ENCODE measurements at places on chromosomes 1 and 21. TPM values are rescaled to one million over a fixed set of nuclear protein-coding genes. Genes with fewer than 3 reads are reported as not detected.

DNA sequence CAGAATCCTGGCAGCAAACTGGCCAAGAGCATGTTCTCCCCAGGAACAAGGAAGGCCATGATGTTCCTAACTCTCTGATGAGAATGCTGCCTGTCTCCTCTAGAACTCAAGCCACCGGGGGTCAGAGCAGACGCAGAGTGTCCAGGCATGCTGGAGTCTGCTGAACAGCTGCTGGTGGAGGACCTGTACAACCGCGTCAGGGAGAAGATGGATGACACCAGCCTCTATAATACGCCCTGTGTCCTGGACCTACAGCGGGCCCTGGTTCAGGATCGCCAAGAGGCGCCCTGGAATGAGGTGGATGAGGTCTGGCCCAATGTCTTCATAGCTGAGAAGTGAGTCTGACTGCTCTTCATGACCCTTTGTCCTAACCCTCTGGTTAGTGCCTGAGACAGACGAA, 23.4 kb downstream of the STYXL2 start:
- no peak for DNase-seq

The KRTAP7-1 gene
- not detected for total RNA-seq

GRCh38 chr1:171983584-171983983, 142.3 kb downstream of the DNM3 start:
- DNase-seq: no peak

DNA sequence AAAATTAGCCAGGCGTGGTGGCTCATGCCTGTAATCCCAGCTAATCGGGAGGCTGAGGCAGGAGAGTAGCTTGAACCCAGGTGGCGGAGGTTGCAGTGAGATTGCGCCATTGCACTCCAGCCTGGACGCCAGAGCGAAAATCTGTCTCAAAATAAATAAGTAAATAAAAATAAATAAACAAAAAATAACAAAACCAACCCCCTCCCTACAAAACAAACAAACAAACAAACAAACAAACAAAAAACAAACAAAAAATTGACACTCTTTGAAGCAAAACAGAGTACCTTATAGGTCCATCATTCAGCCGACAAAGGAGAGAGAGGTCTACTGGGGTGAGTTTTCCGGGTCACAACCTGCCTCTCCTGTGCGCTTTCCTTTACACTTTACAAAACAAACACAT, 5.4 kb upstream of the KDF1 start:
- no peak for DNase-seq

GRCh38 chr1:118504221-118504644, 319.2 kb upstream of the SPAG17 start:
- no peak for DNase-seq

- DNase-seq: no peak
Measured at GRCh38 chr1:85450832-85451231, 14.1 kb downstream of the DDAH1 start.

DNA sequence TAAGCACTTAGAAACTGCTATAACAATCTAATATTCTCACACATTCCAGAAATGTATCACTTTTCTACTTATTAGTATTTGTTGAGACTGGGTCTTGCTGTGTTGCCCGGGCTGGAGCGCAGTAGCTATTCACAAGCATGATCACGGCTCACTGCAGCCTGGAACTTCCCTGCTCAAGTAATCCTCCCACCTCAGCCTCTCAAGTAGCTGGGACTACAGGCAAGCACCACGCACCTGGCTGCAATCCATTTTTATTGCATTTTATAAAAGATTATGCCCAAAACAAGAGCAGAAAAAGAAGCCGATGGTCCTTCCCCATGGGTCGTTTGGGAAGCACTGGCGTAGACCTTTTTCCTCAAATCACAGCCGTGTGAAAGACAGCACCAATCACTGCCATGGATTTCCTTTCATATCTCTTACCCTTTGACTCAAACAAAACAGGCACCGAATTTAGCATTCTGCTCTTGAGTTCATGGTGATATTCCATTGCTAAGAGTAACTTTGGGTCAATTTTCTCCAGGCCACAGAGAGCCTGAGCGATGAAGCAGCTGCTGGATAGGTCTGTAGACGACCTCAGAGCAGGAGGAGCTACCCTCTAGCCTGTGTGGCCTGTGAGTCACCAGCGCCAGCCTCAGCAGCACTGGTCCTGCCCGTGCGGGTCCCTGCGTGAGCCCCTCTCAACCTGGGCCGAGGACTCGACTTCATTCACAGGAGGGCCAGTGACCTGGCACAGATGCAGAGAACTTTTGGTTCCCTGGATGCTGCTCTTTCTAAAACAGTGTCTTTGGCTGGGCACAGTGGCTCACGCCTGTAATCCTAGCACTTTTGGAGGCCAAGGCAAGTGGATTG, 80.8 kb downstream of the PIK3CD start:
- DNase-seq: no peak

- DNase-seq: no peak
Measured at GRCh38 chr1:37723390-37724078, 31.2 kb downstream of the CDCA8 start.

DNA sequence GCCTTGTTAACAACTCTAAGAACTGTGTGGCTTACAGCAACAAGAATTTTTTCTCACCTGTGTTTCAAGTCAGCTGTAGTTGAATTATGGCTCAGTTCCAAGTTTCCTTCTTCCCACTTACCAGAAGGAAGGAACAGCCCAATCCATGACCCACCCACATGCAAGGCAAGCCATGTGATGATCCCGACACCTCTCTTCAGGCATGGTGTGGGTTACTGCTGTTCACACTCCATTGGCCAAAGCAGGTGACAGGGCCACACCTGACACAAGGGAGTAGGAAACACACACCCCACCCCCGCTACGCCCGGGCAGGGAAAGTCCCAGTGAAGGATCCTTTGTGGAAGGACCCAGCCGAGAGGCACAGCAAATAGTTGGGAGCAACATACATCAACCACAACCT, 36.3 kb downstream of the KCNJ15 start:
- DNase-seq: no peak

The IFNAR2 gene
- 68.3 TPM for total RNA-seq

DNA sequence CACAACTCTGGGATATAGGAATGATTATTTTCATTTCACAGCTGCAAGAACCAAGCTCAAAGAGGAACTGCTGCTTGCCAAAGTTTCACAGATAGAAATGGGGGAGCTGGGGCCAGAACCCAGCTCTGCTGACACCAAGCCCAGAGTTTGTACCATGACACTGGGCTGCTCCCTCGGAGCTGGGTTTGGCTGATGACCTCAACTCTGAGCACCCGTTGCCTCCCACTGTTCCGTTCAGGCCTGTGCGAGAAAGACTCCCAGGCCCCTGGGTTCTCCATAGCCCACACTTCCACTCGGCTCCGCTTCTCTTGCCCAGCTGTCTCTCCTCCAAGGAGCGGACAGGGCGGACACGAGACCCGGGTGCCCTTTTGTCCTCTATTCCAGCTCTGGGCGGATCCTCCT, 55.2 kb downstream of the NGF start:
- DNase-seq: no peak

DNA sequence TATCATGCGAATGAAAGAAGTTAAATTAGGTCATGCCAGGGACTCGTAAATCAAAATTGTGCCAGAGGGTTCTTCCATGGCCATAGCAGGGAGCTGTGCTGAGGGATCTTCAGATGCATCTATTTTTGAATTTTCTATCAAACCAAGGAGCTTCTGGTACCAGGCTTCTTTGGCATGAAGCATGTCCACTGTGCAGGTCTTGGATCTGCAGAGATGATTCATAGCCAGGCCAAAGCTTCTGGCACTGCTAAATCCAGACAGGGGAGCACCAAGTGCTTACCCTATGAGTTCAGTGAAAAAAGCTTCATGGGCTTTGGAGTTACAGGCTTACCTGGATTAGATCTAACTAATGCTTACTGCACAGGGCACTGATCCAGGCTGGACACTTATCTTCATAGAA, 154.2 kb upstream of the DAB1 start:
- DNase-seq: no peak

The C1QA gene
- total RNA-seq: 0.88 TPM

The HHIPL2 gene
- not detected for total RNA-seq

The CR1 gene
- total RNA-seq: 12.2 TPM

GRCh38 chr1:170134521-170134920, 11.2 kb upstream of the NTMT2 start:
- no peak for DNase-seq

- no peak for DNase-seq
Measured at GRCh38 chr1:62516600-62516999, 79.8 kb downstream of the USP1 start.

The ACKR1 gene
- not detected for total RNA-seq

GRCh38 chr1:168102487-168102886, 34.2 kb downstream of the GPR161 start:
- no peak for DNase-seq

GRCh38 chr1:178238722-178239510, 145.0 kb downstream of the RASAL2 start:
- no peak for DNase-seq

Measured in activated naive CD8-positive, alpha-beta T cell treated with anti-CD3 and anti-CD28 coated beads, Interleukin-2, amount 10 ng/mL, durations not matched to agents 7 days and 5 days (primary cell).